ENCODE measurements at places on chromosomes 12 and 14.
A peak's percentile ranks its signal among the peaks of the same experiment; 100 is the strongest.

DNA sequence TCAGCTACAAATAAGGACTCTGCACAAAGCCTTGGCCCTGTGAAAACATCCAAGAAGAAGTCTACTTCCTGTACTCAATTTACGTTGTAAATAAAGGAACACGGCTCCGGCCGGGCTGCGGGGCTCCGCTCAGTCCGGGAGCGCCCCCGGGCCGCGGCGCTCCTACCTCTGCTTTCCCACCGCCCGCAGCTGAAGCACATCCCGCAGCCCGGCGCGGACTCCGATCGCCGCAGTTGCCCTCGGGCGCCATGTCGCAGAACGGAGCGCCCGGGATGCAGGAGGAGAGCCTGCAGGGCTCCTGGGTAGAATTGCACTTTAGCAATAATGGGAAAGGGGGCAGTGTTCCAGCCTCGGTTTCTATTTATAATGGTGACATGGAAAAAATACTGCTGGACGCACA lies 502.3 kb upstream of the FOXG1 start:
- no peaks in the 10 kb centered on the region for H3K4me1 ChIP-seq
- H3K36me3 ChIP-seq, result no peaks in the 10 kb centered on the region
- no peaks in the 10 kb centered on the region for H3K27me3 ChIP-seq
- H3K4me3 ChIP-seq, result no peak overlapping the region
- H3K27ac ChIP-seq, result no peak overlapping the region

DNA sequence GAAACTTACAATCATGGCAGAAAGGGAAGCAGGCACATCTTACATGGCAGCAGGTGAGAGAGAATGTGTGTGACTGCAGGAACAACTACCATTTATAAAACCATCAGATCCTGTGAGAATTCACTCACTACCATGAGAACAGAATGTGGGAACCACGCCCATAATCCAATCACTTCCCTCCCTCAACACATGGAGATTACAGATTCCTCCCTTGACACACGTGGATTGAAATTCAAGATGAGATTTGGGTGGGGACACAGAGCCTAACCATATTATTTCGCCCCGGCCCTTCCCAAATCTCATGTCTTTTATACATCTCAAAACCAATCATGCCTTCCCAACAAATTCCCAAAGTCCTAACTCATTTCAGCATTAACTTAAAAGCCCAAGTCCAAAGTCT lies 203.6 kb downstream of the C12orf75 start:
- no peaks in the 10 kb centered on the region for H3K27me3 ChIP-seq
- H3K4me1 ChIP-seq, result no peaks in the 10 kb centered on the region
- no peak for DNase-seq
- H3K36me3 ChIP-seq, result no peaks in the 10 kb centered on the region
- no peak overlapping the region for H3K4me3 ChIP-seq
- H3K27ac ChIP-seq, result no peak overlapping the region

- no peaks in the 10 kb centered on the region for H3K4me1 ChIP-seq
- no peak overlapping the region for H3K27ac ChIP-seq
- no peak for DNase-seq
- H3K36me3 ChIP-seq, result peaks cover 24% of the 10 kb centered on the region
- H3K27me3 ChIP-seq, result no peaks in the 10 kb centered on the region
- H3K4me3 ChIP-seq, result no peak overlapping the region
Measured at GRCh38 chr14:74504874-74505720, 11.5 kb downstream of the ISCA2 start.

GRCh38 chr14:44412858-44413569 lies 94.1 kb downstream of the FSCB start:
- H3K27ac ChIP-seq, result no peak overlapping the region
- H3K27me3 ChIP-seq, result no peaks in the 10 kb centered on the region
- no peaks in the 10 kb centered on the region for H3K36me3 ChIP-seq
- H3K4me3 ChIP-seq, result no peak overlapping the region
- DNase-seq, result no peak

DNA sequence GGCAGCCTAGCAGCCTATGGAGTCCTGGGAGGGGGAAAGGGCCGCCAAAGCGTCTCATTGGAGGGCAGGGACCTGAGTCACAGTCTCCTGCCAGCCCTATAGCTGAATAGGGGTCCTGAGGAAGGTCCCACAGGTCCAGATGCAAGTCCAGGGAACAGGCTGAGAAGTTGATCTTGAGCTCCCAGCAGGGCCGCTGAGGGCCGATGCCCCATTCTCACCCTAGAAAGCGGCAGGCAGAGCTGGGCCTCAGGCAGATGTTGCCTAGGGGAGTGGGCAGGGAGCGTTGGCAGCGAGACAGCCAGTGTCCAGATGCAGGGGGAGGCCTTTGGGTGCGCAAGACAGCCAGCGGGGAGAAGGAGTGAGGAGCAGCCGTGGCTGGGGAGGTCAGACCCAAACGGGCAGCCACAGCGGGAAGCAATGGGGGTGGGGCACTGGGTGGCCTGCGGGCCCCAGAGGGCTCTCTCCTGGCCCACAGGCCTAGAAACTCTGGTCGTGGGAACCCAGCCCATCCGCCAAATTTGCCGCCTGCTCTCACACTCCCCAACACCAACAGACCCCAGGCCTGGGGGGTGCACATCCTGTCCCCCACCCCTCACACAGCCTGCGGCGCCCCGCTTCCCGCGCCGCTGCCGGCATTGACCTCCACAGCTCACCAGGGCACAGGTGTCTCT lies 1.1 kb downstream of the HDAC7 start:
- H3K4me3 ChIP-seq, result peak overlapping the region; percentile 77
- H3K27me3 ChIP-seq, result no peaks in the 10 kb centered on the region
- H3K36me3 ChIP-seq, result no peaks in the 10 kb centered on the region

- peak overlapping the region; percentile 24 for H3K27ac ChIP-seq
- H3K4me1 ChIP-seq, result no peaks in the 10 kb centered on the region
- H3K36me3 ChIP-seq, result peaks cover 18% of the 10 kb centered on the region
- no peak overlapping the region for H3K4me3 ChIP-seq
Measured at GRCh38 chr12:29655861-29656260, 127.9 kb downstream of the TMTC1 start.

DNA sequence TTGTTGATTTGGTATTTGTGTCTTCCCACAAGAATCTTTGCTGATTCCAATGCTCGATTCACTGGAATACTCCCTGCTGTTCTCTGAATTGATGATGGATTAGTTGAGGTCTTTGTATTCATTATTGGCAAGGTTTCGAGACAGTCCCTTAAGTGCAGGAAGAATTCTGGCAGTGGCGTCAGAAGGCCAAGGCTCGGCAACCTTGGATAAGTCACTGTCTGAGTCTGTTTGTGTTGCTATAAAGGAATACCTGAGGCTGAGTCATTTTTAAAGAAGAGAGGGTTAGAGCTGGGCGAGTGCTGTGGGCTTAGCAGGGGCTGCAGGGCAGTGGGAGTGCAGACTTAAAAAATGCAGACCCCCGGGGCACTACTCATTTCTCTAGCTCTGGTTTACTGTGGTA lies 56.9 kb downstream of the CHST11 start:
- H3K4me3 ChIP-seq, result no peak overlapping the region
- no peak overlapping the region for H3K27ac ChIP-seq
- DNase-seq, result no peak

DNA sequence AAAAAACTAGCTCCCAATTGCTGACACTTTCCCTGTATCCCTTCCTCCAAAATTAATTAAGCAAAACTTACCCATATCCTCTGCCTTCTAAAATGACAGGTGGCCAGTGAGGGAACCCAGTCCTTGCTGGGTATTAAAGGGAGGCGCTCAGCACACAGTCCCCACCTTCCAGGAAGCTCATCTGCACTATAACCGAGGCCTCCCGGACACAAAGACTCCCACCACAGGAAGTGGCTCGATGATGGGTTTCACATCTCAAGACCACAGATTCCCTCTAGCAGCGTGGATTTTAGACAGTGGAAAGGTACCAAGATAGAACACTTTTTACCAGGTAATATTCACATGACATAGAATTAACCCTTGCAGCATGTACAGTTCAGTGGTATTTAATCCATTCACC lies 126.8 kb upstream of the NCOR2 start:
- peak overlapping the region; percentile 57 for H3K27ac ChIP-seq
- H3K27me3 ChIP-seq, result no peaks in the 10 kb centered on the region
- peaks cover 29% of the 10 kb centered on the region for H3K4me1 ChIP-seq

- H3K27me3 ChIP-seq, result no peaks in the 10 kb centered on the region
- peak within 1 kb of the TSS; percentile 69 for H3K4me3 ChIP-seq
- H3K36me3 ChIP-seq, result no peaks in the 10 kb centered on the region
- peak within 1 kb of the TSS; percentile 74 for H3K27ac ChIP-seq
Measured at GRCh38 chr14:105419195-105420091, at the start of gene MTA1. Gene MTA1, plus strand, starts transcription at chr14:105419827. Its CDS starts 209 bp downstream, at chr14:105420036.

DNA sequence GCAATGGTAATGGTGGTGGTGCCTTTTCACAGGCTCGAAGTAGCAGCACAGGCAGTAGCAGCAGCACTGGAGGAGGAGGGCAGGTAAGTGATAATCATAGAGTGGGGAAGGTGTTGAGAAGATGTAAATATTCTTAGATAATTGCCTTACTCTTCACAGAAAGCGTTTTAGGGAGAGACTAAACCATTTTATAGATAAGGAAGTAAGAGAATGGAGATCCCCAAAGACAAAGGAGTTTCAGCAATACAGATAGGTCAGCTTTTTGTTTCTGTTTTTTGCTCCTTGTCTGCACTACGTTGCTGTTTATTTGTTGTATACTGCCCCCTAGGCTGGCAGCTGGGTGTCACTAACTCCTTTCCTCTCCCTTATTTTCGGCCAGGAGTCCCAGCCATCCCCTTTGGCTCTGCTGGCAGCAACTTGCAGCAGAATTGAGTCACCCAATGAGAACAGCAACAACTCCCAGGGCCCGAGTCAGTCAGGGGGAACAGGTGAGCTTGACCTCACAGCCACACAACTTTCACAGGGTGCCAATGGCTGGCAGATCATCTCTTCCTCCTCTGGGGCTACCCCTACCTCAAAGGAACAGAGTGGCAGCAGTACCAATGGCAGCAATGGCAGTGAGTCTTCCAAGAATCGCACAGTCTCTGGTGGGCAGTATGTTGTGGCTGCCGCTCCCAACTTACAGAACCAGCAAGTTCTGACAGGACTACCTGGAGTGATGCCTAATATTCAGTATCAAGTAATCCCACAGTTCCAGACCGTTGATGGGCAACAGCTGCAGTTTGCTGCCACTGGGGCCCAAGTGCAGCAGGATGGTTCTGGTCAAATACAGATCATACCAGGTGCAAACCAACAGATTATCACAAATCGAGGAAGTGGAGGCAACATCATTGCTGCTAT lies 2.0 kb downstream of the SP1 start:
- H3K4me3 ChIP-seq, result peak overlapping the region; percentile 76
- peaks cover 41% of the 10 kb centered on the region for H3K36me3 ChIP-seq
- H3K27ac ChIP-seq, result peak overlapping the region; percentile 99
- peak; percentile 76 for DNase-seq
- H3K4me1 ChIP-seq, result no peaks in the 10 kb centered on the region

GRCh38 chr12:115374480-115375185 lies 690.7 kb upstream of the TBX3 start:
- H3K4me1 ChIP-seq, result no peaks in the 10 kb centered on the region
- no peaks in the 10 kb centered on the region for H3K36me3 ChIP-seq
- no peak for DNase-seq

- H3K27me3 ChIP-seq, result no peaks in the 10 kb centered on the region
- no peaks in the 10 kb centered on the region for H3K4me1 ChIP-seq
- H3K36me3 ChIP-seq, result no peaks in the 10 kb centered on the region
- no peak overlapping the region for H3K4me3 ChIP-seq
Measured at GRCh38 chr12:105907982-105908381, 230.8 kb downstream of the NUAK1 start.

DNA sequence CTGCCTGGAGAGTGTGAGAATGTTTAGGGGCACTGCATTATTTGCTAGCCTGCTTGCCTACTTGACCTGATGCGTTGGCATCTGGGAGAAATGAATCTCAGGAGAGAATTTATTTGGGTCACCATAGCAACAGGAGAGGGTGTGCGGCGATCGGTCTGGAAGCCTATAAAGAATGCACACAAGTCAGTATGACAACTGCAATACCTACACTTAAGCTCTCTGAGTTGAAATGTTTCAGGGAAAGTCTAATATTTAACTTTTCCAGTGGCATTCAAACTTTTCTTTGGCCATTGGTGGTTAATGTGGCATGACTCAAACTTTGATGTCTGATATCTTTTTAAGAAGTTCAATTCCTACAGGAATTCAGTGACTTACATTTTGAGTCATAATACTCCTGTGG lies 205.1 kb downstream of the NEDD1 start:
- H3K27me3 ChIP-seq, result no peaks in the 10 kb centered on the region
- no peak for DNase-seq
- no peaks in the 10 kb centered on the region for H3K36me3 ChIP-seq
- no peak overlapping the region for H3K27ac ChIP-seq
- no peak overlapping the region for H3K4me3 ChIP-seq

- no peaks in the 10 kb centered on the region for H3K4me1 ChIP-seq
- no peaks in the 10 kb centered on the region for H3K27me3 ChIP-seq
- peaks cover 15% of the 10 kb centered on the region for H3K36me3 ChIP-seq
- H3K4me3 ChIP-seq, result no peak overlapping the region
- H3K27ac ChIP-seq, result peak overlapping the region; percentile 85
Measured at GRCh38 chr12:124454735-124455134, 112.7 kb downstream of the NCOR2 start.

DNA sequence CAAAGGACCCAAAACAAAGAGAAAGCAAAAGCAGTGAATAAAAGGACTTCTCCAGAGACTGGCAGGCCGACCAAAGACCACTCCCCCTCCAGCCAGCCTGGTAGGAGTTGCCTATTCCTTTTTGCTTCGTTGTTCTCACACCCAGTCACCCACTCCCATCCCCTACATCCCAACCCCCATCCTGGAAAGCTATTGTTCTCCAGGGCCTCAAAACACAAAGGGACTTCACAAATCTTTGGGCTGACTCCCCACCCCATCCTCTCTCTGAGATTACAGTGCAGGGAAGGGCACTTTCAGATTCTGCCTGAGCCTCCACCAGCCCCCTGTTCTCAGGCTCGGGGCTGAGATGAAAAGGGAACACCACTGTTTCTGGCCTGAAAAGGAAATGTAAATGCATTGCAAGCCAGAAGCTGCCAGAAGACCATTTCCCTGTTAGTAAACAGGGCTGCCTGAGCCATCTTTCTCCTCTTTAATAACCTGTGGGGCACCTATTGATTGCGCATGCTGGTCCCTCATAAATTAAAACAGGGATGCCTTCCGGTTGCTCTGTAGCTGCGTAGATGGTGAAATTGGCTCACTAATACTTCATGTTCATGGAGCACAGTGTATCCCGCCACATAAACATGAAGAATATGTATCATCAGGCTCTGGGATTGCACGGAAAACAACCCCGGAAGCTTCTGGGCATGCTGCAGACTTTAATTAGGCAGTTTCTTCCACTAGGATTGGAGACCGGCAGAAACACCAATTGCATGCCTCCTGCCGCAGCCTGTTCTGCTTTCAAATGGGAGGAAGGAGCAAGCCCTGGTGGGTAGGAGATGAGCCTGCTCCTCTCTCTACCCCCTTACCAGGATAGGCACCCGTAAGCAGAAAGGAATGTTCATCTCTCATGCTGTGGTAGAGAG lies 130.3 kb upstream of the FUT8 start:
- no peak overlapping the region for H3K4me3 ChIP-seq
- H3K4me1 ChIP-seq, result peaks cover 8% of the 10 kb centered on the region
- no peaks in the 10 kb centered on the region for H3K36me3 ChIP-seq

GRCh38 chr12:74105434-74105833 lies 432.2 kb upstream of the ATXN7L3B start:
- H3K4me3 ChIP-seq, result no peak overlapping the region
- no peak overlapping the region for H3K27ac ChIP-seq
- no peaks in the 10 kb centered on the region for H3K4me1 ChIP-seq

GRCh38 chr12:56040963-56041551 lies 661 bp upstream of the RPS26 start:
- no peaks in the 10 kb centered on the region for H3K27me3 ChIP-seq
- H3K27ac ChIP-seq, result peak overlapping the region; percentile 96
- no peak for DNase-seq
- peaks cover 30% of the 10 kb centered on the region for H3K36me3 ChIP-seq
- no peaks in the 10 kb centered on the region for H3K4me1 ChIP-seq
- peak overlapping the region; percentile 92 for H3K4me3 ChIP-seq

Data from right atrium auricular region (tissue), 2 donors.